ENCODE measurements at places on chromosomes 1 and 21. TPM values are rescaled to one million over a fixed set of nuclear protein-coding genes. Genes with fewer than 3 reads are reported as not detected.

Gene KRTAP6-3
- total RNA-seq, result not detected

Gene RALGPS2
- total RNA-seq, result 22.5 TPM

Gene OR2L13
- not detected for total RNA-seq

Gene CTNNBIP1
- 13.3 TPM for total RNA-seq

DNA sequence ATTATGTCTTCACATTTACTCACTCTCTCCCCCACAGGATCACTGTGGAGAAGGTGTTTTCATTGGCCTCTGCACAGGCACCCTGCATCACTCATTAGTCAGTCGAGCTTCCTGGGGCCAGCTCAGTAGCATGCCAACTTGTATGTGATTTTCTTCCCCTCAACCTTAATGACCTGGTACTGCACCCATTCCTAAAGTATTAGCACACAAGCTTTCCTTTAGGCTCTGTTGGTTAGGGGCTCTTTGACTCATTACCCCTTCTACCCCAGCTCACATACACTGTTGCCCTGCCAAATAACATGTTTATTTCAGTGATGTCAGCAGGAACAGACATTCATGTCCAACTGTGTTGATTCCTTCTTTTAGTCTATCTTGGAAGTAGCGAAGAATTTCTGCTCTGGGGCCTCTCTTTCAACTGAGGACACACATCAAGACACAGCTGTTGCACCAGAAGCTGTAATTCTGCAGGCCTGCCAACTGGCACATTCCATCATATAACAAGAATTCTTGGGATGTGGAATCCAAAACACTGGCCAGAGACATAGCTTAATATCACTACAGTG, 603.5 kb upstream of the ADAMTS5 start:
- no peak for DNase-seq

DNA sequence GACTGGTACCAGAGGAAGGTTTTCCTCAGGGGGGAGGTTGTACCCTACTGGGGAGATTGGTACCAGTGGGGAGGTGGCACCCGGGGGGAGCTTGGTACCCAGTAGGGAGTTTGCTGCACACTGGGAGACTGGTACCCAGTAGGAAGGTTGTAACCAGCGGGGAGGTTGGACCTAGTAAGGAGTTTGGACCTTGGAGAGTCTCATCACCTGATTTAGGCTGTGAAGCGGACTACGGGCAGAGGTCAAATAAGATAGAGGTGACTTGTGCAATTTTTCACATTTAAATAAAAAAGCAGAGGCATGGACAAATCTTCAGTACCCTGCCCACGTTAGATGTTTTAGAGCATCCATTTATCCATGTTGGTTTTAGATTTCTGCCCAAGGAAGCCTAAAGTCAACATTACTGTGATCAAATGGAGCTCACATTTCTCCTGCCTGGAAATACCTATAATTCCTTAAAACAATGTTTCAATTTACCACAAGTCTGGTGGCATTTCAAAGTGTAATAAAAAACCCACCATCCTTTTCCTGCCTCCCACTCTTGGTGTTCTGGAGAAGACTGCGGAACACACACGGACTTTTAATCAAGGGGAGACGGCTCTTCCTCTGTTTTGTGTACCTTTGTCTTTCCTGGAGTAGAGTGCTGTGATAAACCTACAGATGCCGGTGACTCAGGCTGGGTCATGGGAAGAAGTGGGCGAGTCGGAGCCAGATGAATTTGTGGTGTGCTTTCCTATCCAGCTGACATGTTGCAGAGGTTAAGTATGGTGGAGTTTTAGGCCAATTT, 36.2 kb upstream of the MRPS6 start:
- DNase-seq, result no peak

- no peak for DNase-seq
Observed at GRCh38 chr1:220453371-220453770, 74.6 kb upstream of the MARK1 start.

GRCh38 chr1:65958561-65959350, 166.1 kb downstream of the PDE4B start:
- no peak for DNase-seq

DNA sequence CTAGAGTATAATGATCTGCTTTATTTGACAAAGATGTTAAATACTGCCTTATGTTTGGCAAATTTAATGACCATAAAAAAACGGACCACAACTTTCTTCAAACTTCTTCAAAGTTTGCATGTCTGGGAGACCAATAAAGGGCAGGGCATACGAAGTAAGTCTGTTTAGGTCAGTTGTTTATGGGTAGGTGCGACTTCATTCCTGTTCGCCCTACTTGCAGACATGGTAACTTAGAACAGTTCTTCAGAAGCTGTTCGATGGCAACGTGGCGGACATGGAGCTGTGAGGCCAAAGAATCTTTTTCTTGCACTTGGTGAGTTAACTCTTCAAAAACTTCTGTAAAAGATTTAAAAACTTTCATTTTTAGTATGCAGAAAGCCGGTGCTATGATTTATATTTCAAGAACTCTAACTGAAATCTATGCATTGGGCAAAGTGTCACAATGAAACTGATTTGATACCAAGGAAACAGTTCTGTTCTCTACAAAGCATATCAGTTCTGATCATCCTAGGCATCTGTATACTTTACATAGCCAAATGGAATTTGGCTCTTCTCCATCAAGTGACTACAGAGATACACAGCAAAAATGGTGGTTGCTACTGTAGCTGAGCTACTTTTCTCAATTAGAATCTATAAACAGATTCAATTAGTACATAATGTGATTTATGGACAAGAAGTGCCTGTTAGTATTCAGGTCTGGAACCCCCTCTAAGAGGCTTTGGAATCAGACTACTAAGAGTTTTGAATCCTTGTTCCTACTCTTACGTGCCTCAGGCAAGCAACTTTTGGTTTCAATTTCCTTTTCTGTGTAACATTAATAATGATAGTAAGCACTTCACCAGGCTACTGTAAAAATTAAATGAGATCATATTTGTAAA, 25.7 kb downstream of the C21orf91 start:
- no peak for DNase-seq
